ENCODE measurements at places on chromosomes 6 and 20.

GRCh38 chr6:47479140-47479508 lies 1.5 kb downstream of the CD2AP start:
- DNase-seq = no peak

DNA sequence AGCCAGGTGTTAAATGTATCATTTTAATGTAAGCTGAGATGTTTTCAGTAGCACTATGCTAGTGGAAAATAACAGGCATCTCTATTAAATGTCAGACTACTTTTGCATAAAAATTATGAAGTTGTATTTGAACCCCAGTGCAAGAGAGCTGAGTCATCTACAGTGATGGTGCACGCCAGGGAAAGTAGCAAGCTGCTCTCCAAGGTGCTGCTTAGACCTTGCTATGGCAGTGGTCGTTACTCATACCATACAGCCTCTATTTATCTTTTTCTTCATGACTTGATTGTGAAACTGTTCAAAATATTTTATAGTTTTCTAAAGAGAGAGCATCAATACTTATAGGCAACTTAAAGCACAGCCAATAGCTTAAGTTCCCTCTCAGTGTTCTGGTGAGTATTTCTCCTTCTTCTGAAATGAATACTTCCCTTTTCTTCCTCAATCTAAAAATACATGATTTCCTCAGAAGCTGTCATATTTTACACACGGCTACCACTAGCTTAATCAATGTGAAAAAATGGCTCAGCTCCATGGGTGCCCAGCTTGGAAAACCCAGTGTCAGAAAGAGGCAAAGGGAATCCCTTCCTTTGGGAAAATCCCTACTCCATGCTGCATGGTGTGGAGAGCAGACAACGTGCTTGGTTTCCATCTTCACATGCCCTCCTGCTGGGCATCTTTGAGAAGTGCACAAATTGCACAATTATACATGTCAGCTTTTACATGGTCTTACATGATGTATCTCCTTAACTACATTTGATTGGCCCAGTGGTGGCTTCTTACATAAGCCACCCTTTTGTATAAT lies 105.6 kb downstream of the ELOVL4 start:
- no peak for DNase-seq

GRCh38 chr6:128303870-128304269 lies 216.5 kb downstream of the PTPRK start:
- DNase-seq = no peak

DNA sequence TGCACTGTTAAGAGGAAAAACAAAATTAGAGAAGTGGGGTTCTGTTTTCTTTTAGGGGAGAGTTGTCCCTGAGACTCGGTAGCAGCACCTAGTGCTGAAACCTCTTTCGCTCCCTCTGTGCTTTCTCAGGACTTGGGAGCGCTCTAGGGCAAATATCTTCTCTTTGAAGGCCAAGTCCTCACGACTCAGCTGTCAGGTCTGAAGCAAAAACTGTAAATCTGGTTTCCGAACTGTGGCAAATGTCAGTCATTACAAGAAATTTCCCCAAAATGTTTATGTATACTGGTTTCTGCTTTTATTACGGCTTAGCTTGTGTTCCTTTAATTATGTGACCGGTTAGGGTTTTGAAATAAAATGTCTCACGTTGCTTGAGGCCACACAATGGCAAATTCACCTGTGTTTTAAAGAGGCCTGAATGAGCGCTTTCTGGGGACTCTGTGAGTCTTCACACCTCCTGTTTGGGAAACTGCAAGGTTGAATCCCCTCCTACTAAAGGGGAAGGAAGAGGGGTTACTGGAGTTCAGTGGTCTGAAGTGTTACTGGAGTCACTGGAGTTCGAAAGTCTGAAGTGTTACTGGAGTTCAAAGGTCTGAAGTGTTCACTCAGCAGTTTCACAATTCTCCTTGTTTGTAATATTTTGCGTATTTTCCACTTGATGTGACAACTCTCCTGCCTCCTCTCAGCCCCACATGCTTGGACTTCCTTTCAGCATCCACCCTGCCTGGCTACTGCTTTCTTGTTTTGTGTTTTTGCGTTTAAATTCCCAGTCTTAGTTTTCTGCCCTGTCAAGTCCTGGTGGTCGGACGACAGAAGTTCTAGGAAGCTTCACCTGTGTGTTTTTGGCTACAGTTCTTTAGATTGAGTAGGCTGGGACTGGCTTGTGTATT lies 1.6 kb downstream of the SMPDL3A start:
- DNase-seq = peak; percentile 39

- DNase-seq = no peak
These were observed 154.5 kb downstream of the ASCC3 start for GRCh38 chr6:100726666-100727065.

Measured in HCEC 1CT (cell line).